ENCODE measurements at places on chromosomes 11 and 22.

- no peak for DNase-seq
Measured at GRCh38 chr22:38706101-38706900, 557 bp downstream of the GTPBP1 start.

GRCh38 chr22:49814164-49814686 is 13.4 kb downstream of the BRD1 start:
- DNase-seq, result no peak

DNA sequence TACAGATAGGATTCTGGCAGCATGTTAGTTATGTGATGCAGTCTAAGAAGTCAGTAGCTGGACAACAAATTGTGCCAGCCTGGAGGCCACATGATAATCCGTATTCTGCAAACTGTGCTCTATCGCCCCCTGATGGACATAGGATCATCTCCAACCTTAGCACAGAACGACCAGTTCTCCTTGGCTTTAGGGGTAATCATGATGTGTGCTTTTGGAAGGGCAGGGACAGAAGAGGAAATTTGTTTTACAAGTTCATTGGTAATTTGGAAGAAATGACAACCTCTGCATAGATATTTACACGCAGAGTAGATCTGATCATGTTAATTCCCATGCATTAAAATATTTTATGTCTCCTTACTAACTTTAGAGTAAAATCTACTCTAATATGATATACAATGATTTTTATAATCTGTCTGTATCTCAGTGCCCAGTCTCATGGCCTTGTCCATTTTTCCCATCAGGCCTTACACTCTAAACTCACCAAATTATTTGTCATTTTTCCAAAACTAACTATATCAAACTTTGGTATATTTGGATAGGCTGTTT is 12.1 kb downstream of the OR10D3 start:
- DNase-seq, result peak; percentile 33

GRCh38 chr11:119388103-119388502 is 6.6 kb upstream of the USP2 start:
- no peak for DNase-seq

DNA sequence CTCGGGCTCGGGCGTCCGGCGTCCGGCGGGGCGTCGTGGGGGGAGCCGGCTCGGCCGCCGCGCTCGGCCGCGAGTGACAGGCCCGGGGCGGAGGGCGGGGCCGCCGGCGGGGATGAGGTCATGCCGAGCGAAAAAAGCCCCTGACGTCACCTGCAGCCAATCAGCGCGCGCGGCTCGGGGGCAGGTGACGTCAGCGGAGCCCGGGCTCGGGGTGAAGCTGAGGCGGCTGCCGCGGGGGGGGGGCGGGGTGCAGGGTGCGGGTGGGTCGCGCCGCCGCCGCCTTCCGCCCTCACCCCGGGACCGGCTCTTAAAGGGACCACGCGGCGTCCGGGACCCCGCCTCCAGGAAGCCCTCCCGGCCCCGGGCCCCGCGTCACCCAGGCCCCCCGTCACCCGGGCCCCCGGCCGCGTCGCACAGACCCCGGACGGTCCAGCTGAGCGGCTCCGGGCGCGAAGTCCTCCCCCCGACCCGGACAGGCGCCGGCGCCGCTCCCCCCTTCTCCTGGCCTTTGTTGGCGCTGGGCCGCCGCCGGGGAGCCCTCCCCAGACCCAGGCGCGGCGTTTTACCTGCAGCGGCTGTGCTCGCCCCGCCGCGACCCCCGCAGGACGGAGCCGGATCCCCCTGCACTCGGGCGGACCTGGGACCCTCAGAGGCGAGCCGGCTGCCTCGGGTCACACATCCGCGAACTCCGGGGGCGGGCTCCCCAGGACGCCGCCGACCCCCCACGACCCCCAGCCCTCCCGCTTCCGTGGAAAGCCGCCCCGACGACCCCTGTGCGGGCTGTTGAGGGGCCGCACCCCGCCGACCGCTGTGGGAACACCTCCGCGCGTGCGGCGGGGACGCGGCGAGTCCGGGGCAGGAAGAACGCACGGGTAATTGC is at the start of gene DUSP8:
Gene DUSP8, minus strand, starts transcription at position 75 of the 880 bp plus-strand sequence. CDS start 6,445 bp downstream, outside the sequence.
- peak; percentile 69 for DNase-seq

GRCh38 chr11:2400762-2401435 is 349 bp downstream of the TSSC4 start:
- DNase-seq, result no peak

GRCh38 chr22:47654922-47655491 is 892.6 kb downstream of the TBC1D22A start:
- no peak for DNase-seq

- peak; percentile 39 for DNase-seq
Measured at GRCh38 chr22:39364714-39365491, 15.1 kb downstream of the SYNGR1 start.

Measured in A172 (cell line).